ENCODE measurements at places on chromosomes 13 and 19. TPM values are rescaled to one million over a fixed set of nuclear protein-coding genes. Genes with fewer than 3 reads are reported as not detected.

Gene FCER2
- 2.5 TPM for total RNA-seq

Gene LRRC63
- total RNA-seq = 0.76 TPM

- DNase-seq = no peak
Observed at GRCh38 chr13:41199526-41199925, 5.2 kb upstream of the KBTBD7 start.

DNA sequence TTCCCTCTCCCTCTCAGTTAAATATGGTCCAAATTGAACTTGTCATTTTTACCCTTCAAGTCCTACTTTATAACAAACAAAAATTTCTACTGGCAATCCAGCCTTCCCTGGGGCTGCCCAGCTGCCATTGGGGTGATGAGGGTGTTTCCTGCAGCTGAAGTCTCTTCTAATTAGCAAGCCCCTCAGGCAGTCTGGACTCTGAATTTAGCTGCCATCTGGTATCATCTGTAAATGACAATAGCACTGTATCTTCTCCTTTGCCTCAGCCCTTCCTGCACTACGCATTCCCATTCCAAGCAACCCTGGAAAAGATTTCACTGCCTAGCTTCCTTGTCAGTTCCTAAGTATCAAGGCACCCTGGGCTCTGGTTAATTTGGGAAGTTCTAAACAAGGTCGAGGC lies 331.1 kb upstream of the KLF12 start:
- no peak for DNase-seq

GRCh38 chr13:49938921-49939320 lies 2.8 kb upstream of the SPRYD7 start:
- DNase-seq = no peak
